Testis (tissue), 5 donors: ENCODE measurements at places on chromosomes 16 and 17.

GRCh38 chr16:87344931-87345631 lies 27.9 kb upstream of the C16orf95 start:
- DNase-seq = no peak
- H3K4me3 ChIP-seq = no peak overlapping the region
- H3K27me3 ChIP-seq = no peaks in the 10 kb centered on the region
- no peaks in the 10 kb centered on the region for H3K36me3 ChIP-seq
- H3K27ac ChIP-seq = no peak overlapping the region

GRCh38 chr16:29662729-29663015 lies 375 bp upstream of the SPN start:
- no peak overlapping the region for H3K4me3 ChIP-seq
- H3K4me1 ChIP-seq = no peaks in the 10 kb centered on the region
- no peaks in the 10 kb centered on the region for H3K36me3 ChIP-seq
- DNase-seq = no peak

GRCh38 chr16:30406795-30407101 lies 658 bp upstream of the ZNF771 start:
- H3K4me3 ChIP-seq = peak overlapping the region; percentile 59
- no peaks in the 10 kb centered on the region for H3K27me3 ChIP-seq
- DNase-seq = no peak
- no peaks in the 10 kb centered on the region for H3K36me3 ChIP-seq

- no peaks in the 10 kb centered on the region for H3K36me3 ChIP-seq
- no peak overlapping the region for H3K4me3 ChIP-seq
- H3K27me3 ChIP-seq = no peaks in the 10 kb centered on the region
- no peaks in the 10 kb centered on the region for H3K4me1 ChIP-seq
These were observed 76.2 kb upstream of the DNAH17 start for GRCh38 chr17:78653382-78653781.

GRCh38 chr17:2138318-2138717 lies 83.4 kb downstream of the HIC1 start:
- DNase-seq = no peak
- no peak overlapping the region for H3K4me3 ChIP-seq
- no peaks in the 10 kb centered on the region for H3K4me1 ChIP-seq
- H3K27me3 ChIP-seq = no peaks in the 10 kb centered on the region
- H3K36me3 ChIP-seq = no peaks in the 10 kb centered on the region

DNA sequence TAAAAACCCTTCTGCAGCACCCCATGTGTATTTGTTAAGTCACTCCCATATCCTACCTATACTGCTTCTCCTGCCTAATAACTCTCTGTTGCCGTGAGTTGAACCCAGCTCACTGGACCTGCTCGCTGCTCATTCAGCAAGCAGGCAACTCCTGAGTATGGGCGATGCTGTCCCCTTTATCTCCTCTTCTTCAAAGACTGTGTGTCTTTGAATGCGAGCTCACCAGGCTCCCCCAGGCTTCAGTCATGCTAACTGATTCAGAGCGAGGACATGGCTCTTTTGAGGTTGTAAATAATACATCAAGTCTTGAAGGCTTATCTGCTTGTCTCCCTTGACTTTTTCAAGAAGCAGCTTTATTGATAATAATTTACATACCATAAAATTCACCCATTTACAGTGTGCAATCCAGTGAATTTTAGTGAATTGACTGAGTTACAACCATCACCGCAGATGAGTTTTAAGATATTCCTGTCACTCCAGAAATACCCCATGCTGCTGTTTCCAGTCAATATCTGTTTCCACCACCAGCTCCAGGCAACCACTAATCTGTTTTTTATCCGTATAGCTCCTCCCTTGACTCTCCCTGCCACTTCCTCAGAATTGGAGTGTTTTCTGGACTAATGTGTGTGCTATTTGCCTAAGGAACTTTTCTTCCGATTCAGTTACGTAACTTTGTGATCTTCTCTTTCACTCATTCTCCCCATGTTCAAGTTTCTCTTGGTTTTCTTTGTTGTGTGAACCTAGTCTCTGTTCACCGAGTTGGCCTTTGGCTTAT lies 132.2 kb downstream of the SPECC1 start:
- H3K36me3 ChIP-seq = no peaks in the 10 kb centered on the region
- no peak overlapping the region for H3K4me3 ChIP-seq
- H3K27me3 ChIP-seq = no peaks in the 10 kb centered on the region
- no peak overlapping the region for H3K27ac ChIP-seq
- DNase-seq = no peak

DNA sequence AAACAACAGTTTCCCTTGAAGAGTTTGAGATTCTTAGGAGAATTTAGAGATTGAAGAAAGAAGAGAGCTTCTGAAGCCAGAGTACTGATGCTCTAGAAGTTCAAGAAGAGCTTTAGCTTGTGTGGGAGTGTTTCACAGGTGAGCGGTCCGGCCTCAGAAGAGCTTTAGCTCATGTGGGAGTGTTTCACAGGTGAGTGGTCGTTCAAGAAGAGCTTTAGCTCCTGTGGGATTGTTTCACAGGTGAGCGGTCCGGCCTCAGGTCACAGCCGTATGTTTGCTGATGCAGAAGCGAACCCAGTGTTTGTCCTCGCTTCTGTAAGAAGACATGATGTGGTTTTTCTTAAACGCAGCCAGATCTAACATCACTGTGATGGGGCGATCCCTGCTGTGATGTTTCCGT lies 76.4 kb downstream of the SEC14L1 start:
- H3K4me1 ChIP-seq = no peaks in the 10 kb centered on the region
- H3K4me3 ChIP-seq = no peak overlapping the region
- DNase-seq = no peak
- no peaks in the 10 kb centered on the region for H3K27me3 ChIP-seq
- H3K27ac ChIP-seq = no peak overlapping the region

- H3K27me3 ChIP-seq = no peaks in the 10 kb centered on the region
- no peaks in the 10 kb centered on the region for H3K36me3 ChIP-seq
- H3K27ac ChIP-seq = no peak overlapping the region
- no peaks in the 10 kb centered on the region for H3K4me1 ChIP-seq
These were observed 11.3 kb downstream of the OSBPL7 start for GRCh38 chr17:47810200-47810821.

GRCh38 chr17:39237586-39237985 lies 11.8 kb upstream of the STAC2 start:
- H3K27ac ChIP-seq = no peak overlapping the region
- no peaks in the 10 kb centered on the region for H3K36me3 ChIP-seq
- H3K27me3 ChIP-seq = no peaks in the 10 kb centered on the region

DNA sequence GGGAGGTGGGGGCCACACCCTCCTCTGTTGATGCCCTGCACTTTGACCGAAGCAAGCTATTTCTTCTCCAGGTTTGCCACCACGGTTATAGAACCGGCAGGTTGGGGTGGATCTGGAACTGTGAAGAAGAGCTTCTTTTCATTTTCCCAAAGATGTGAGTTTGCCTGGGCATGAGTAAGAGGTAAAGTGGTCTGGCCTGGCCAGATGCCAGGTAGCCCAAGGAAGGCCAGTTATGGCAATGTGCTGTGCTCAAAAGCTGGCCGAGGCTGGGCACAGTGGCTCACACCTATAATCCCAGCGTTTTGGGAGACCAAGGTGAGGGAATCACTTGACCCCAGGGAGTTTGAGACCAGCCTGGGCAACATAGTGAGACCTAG lies 18.7 kb downstream of the ATP6V0D1 start:
- peaks cover 82% of the 10 kb centered on the region for H3K4me1 ChIP-seq
- no peaks in the 10 kb centered on the region for H3K27me3 ChIP-seq
- peak overlapping the region; percentile 22 for H3K27ac ChIP-seq
- H3K36me3 ChIP-seq = no peaks in the 10 kb centered on the region
- no peak overlapping the region for H3K4me3 ChIP-seq

- H3K36me3 ChIP-seq = no peaks in the 10 kb centered on the region
- no peak overlapping the region for H3K4me3 ChIP-seq
- no peak for DNase-seq
- no peak overlapping the region for H3K27ac ChIP-seq
These were observed 105.5 kb downstream of the MYO1D start for GRCh38 chr17:32771396-32771795.

GRCh38 chr16:71412270-71413160 lies 29.3 kb downstream of the TLE7 start:
- peaks cover 5% of the 10 kb centered on the region for H3K4me1 ChIP-seq
- H3K27ac ChIP-seq = no peak overlapping the region

DNA sequence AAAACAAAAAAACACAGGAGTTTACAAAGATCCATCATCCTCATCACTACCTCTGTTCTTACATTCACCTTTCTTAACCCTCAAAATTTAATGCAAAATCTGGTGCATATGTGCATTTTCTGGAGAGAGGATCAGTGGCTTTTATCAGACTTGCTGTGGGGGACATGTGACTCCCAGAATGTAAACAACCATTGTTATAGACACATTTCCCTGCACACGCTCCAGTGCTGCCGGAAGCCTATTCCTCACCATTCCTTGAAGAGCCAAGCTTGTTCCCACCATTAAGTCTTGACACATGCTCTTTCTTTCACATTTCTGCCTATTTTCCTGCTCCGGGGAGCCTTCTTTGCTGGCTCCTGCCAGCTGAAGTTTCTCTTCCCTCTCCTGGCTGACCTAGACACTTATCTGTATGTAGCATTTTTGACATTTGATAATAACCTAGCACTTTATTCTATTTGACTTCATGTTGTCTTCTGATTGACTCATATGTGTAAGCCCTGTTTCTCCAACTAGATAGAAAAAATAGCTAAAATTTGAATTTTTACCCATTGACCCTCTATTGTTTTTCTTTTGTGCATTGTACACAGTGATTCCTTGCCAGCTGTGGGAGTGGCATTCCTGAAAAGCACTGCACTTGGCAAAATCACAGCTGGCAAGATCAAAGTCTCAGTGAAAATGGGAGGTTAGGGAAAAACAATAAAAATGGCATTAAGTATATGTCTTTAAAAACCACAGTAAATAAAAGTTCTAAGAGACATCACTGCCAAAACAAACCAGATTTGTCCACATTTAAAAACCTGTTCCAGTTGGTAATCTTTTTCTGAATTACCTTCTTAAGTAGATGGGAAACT lies 76.8 kb upstream of the CIBAR2 start:
- peaks cover 16% of the 10 kb centered on the region for H3K4me1 ChIP-seq
- H3K36me3 ChIP-seq = no peaks in the 10 kb centered on the region
- H3K4me3 ChIP-seq = no peak overlapping the region
- H3K27ac ChIP-seq = no peak overlapping the region
- no peaks in the 10 kb centered on the region for H3K27me3 ChIP-seq
- DNase-seq = no peak

GRCh38 chr17:78882540-78883088 lies 20.4 kb downstream of the CEP295NL start:
- DNase-seq = no peak
- peak overlapping the region; percentile 92 for H3K27ac ChIP-seq
- no peaks in the 10 kb centered on the region for H3K36me3 ChIP-seq

DNA sequence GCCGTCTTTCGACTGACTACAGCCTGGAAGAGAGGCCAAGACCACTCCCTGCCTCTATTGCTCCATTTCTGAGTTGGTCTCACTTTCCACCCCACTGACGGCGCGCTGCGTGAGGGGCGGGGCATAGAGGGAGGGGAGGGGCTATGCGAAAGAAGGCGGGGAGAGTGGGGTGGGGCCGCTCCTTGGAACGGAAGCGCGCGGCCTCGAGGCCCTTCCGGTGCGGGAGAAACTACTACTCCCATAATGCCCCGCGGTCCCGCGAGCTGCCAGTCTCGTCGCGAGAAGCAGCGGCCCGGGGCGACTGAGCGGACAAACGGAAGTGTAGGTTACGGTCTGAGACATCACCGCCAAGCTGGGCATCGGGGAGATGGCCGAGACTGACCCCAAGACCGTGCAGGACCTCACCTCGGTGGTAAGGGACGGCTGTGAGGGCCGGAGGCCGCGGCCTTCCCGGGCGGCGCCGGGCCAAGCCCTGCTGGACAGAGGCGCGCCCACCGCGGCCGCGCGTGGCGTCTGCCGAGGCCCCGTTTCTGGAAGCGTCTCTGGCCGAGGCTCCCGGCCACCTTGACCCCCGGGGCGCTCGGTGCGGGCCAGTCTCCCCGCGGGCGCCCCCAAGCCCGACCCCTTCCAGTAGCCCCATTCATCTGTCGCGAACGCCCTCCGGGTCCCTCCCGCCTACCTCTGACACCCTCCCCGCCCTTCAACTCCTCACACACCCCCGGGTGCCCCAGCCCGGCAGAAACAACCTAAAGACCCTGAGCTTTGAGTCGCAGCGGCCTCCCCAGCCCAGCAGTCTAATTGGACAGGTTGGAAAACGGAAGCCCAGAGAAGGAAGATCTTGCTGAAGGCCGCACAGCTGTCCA lies at the start of gene HSBP1:
TSS of gene HSBP1 (plus strand) at position 269 of the 863 bp plus-strand sequence. CDS start at position 368, 99 bp downstream.
- peak within 1 kb of the TSS; percentile 92 for H3K4me3 ChIP-seq
- H3K27me3 ChIP-seq = no peaks in the 10 kb centered on the region
- H3K36me3 ChIP-seq = no peaks in the 10 kb centered on the region
- H3K4me1 ChIP-seq = peaks cover 14% of the 10 kb centered on the region
- H3K27ac ChIP-seq = peak within 1 kb of the TSS; percentile 82
- peak; percentile 96 for DNase-seq

DNA sequence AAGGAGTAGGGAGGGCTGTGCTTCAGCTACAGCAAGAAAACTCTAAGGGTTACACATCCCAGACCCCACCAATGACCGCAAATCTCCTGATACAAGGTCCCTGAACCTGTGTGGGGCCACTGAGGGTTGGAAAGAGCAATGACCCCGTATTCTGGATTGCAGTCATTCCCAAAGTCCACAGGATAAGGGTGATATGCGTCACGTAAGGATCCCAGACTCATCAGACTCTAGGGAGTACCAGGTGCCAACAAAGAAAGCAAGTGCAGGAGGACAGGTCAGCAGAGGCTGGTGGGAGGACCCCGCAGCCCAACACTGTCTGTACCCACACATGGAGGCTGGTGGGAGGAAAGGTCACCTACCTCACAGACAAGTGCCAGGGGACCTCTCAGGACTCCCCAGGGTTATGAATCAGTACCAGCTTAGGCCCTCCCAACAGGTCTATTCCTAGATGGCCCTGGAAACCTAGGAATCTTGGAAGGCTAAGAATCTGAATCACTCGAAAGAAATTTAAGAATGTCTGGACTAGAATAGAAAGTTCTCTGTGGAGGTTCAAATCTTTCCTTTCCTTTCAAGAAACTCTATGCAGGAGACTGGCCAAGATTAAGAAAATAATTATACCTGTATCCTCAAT lies 16.2 kb downstream of the PITPNA start:
- no peak for DNase-seq
- no peaks in the 10 kb centered on the region for H3K4me1 ChIP-seq
- H3K36me3 ChIP-seq = no peaks in the 10 kb centered on the region
- no peaks in the 10 kb centered on the region for H3K27me3 ChIP-seq
- no peak overlapping the region for H3K4me3 ChIP-seq

GRCh38 chr16:69404275-69404805 lies 18.5 kb upstream of the TERF2 start:
- peak; percentile 53 for DNase-seq
- H3K4me3 ChIP-seq = no peak overlapping the region
- H3K27ac ChIP-seq = peak overlapping the region; percentile 67
- H3K27me3 ChIP-seq = no peaks in the 10 kb centered on the region
- no peaks in the 10 kb centered on the region for H3K36me3 ChIP-seq
- peaks cover 16% of the 10 kb centered on the region for H3K4me1 ChIP-seq

- no peaks in the 10 kb centered on the region for H3K27me3 ChIP-seq
- no peak overlapping the region for H3K27ac ChIP-seq
- H3K36me3 ChIP-seq = no peaks in the 10 kb centered on the region
- peaks cover 6% of the 10 kb centered on the region for H3K4me1 ChIP-seq
- no peak overlapping the region for H3K4me3 ChIP-seq
These were observed 5.3 kb downstream of the TMEM114 start for GRCh38 chr16:8585041-8585440.
